Posterior vena cava (tissue), 2 donors: ENCODE measurements at places on chromosomes 12 and 14.

DNA sequence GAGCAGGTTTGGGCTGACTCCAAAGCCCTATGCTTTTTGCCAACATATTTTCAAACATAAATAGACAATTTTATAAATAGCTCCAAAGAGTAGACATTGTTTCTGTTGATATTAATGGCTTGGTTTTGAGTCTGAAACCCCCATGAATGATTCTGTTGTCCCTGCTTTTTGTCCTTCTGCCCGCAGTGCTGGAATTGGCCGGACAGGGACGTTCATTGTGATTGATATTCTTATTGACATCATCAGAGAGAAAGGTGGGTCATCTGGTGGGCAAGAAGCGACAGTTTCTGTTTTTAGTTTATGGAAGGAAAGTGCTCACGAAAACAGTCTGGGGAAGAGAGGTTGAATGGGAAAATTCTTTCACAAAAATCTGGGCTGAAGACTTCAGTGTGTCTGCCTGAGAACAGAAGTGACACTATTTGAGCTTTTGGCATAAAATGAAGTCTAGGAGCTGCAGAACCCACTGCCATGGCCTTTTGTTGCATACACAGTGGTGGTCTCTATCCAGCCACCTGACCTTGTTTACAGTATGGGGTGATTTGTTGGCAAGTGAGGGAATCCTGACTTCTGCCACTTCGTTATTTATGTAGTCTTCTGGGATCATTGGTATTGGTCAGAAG, 69.6 kb downstream of the PTPN11 start:
- no peak for DNase-seq

DNA sequence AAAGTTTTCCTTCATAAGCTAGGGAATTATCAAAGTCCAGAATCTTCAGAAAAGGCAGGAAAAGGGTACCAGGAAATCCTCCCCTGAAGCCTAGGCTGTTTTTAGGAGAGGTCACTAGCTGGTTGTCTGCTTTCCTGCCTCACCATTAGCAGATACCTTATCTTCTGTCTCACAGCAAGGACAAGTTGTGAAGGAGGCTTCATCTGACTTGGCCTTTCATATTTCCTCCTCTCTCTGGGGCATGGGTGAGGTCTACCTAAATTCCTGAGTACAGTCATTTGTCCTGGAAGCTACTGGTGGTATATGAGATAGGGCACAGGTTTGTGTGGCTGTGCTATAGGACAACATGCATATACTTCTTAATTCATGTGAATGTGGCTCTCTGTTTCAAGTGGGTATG, 2.3 kb downstream of the FOXJ2 start:
- DNase-seq, result no peak

DNA sequence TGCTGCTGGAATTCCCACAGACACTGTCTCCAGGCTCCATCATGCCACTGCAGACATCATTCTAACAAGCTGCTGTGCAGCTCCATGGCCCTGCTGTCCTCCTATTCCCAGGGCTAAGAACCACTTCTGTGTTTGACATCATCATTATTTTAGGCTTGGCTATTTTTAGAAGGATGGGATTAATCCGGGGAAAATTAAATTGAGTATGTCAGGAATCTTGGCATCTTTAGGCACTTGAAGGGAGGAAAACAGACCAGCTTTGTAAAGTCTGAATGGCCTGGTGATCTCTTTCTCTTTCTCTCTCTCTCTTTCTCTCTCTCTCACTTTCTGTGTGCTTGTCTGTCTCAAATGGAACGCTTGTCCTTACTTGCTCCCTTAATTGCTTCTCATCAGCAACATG, 568.3 kb upstream of the FLRT2 start:
- no peak for DNase-seq

- peak; percentile 89 for DNase-seq
These were observed 5.9 kb downstream of the SERPINA6 start for GRCh38 chr14:94317259-94317658.

DNA sequence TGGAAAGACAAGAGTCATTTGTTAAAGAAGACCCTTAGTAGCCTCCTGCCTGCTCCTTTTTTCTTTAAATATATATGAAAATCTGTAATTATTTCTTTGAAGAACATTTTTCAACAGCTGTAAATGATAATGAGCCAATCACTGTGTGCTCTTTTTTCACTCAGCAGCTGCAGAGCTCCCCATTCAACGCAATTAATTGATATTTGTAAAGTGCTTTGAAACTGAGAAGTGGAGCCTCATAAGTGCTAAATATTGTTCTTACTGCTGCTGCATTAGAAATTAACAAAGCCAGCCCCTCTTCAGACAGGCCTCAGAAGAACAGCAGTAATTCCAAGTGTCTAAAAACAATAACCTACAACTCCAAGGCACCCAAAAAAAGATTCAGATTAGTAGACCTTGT, 224.3 kb downstream of the GXYLT1 start:
- no peak for DNase-seq

DNA sequence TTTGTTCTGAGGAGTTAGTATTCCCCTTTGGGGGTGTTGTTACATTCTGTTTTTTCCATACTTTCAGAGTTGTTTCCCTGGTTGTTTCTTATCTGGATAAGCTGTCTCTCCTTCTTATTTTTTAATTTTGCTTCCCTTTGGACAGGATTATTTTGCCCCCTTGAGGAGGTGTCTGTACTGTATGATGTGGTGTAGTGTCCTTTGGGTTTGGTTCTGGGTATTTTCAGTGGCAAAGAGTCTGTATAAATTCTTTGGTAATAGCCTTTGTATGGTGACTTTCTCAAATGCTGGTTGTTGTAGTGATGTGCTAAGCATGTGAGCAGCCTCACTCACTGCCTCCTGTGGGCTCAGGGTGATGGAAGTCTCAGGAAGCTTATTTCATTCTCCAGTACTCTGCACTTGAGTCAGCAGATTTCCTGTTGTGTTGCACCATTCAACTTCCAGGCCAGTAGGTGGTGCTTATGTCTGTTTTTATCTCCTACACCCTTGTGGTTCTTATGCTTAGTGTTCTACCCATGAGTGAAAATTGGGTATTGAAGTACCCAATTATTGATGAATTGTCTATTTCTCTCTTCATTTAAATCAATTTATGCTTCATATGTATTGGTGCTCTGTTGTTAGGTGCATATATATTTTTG, 103.3 kb upstream of the PMCH start:
- DNase-seq, result no peak

DNA sequence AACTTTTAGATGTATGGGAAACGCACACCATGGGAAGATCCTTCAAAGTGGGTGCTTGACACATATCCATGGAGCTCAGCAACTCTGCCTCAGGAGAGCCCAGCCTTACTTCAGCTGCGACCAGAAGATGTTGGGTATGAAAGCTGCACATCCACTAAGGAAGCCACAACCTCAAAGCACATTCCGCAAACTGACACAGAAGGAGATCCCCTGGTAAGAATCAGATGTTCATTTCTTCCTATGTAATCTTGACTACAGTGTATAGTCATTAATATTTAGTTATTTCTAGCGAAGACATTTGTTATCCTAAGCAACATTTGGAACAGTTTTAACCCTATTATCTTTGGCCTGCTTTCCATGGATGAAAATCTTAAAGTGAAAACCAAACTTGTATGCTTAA, 374.2 kb downstream of the NAV3 start:
- DNase-seq, result no peak

DNA sequence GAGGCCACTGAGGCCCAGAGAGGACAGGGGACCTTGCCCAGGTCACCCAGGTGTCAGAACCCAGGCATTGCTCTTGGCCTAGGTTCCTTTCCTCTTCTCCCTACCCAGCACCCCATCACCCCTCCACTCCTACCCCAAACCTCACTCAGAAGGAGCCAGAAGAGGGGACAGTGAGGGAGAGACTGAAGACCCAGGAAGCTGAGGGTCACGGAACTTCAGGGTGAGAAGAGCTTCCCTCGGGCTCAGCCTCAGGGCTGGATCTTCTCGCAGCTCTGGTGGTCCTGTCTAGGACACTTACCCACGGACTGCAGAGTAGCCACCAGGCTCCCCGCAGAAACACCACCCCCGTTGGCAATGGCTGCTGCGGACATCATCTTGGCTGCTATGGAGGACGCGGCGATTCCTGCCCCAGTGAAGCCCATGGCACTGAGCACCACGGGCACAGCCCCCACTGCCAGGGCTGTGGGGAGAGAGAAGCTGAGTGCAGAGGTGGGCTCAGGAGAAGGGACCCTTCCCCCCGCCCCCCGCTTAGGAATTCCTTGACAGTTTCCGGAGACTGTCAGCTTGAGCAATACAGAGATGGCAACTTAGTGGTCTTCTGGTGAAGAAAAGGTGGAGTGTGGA, 1.1 kb downstream of the IFI27L2 start:
- DNase-seq, result peak; percentile 81

GRCh38 chr12:50662116-50662510, 101.8 kb upstream of the ATF1 start:
- no peak for DNase-seq

- DNase-seq, result no peak
These were observed 57.7 kb upstream of the NPFF start for GRCh38 chr12:53564941-53565340.

GRCh38 chr14:23359722-23360447, 5.1 kb downstream of the EFS start:
- no peak for DNase-seq

GRCh38 chr12:129332286-129332685, 479.0 kb downstream of the GLT1D1 start:
- DNase-seq, result no peak

- DNase-seq, result no peak
These were observed 69.6 kb upstream of the CHST11 start for GRCh38 chr12:104387190-104387589.

DNA sequence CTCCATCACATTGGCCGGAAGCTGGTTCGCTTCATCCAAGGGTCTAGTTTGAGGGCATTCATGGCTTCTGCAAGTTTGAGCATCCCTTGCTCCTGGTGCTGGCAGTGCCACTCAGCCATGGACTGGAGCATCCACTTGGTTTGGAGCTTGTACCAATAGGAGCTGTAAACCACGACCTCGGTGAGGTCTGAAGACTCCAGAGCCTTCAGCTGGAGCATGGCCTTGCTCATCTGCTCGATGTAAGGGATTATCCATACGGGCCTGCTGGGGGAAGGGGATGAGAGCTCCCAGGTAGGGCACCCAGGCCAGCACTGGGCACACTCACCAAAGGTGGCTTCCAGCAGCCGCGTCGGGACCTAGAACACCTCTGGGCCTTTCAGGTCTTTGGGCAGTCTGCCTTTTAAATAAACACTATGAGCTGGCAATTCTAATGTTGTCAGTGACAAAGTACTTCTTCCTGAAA, 13.5 kb downstream of the FOS start:
- DNase-seq, result no peak

- DNase-seq, result no peak
These were observed 51.2 kb downstream of the TESPA1 start for GRCh38 chr12:54933376-54933775.
